ENCODE measurements at places on chromosomes 5 and 9.

GRCh38 chr9:76756268-76756640 lies 8.0 kb upstream of the PCA3 start:
- no peak for DNase-seq

DNA sequence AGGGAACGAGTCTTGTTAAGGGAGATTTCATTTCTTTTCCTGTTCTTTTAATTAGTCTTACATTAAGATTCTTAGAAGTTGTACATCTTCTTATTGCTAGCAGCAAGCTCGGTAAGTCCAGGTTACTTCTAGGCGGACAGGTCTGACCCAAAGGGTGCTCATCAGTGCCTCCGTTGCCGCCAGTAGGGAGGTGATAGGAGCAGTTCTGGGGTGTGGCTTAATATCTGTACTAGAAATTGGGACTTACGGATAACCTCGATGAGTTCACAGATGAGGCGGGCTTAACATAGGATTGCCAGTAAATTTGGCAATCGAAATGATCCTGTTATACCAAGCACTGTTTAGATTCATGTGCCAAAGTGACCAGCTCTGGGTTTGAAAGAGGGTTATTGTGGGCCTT lies 278.8 kb downstream of the FANCC start:
- no peak for DNase-seq

DNA sequence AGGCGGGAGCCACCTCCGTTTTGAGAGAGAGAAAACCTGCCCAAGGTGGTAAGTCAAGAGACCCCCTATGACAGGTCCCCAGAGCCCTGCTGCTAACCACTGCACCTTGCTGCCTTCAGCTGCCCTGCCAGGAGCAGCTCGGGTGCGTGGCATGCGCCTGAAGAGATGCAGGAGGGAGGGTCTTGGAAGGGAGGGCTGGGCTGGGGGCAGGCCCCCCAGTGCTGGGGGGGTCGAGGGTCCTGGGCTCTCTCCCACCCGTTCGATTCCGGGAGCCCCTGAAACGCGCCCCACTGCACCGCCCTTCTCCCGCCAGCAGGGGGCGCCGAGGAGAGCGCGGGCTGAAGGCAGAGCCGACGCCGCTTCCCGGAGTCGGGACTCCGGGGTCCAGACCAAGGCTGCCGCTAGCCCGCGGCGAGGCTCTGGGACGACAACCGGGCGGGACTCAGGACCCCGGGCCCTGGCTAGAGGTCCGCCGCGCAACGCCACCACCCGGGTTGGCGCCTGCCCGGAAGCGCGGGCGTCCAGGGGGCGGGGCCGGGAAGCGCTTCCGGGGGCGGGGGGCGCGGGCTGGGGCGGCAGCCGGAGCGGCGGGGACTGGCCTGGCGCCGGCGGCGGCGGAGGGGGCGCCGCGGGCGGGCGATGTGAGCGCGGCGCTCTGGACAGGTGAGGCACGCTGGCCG lies at the start of gene ZBTB34:
TSS of gene ZBTB34 (plus strand) at position 563 of the 680 bp plus-strand sequence. CDS start 18,761 bp downstream, outside the sequence.
- DNase-seq = peak; percentile 64

DNA sequence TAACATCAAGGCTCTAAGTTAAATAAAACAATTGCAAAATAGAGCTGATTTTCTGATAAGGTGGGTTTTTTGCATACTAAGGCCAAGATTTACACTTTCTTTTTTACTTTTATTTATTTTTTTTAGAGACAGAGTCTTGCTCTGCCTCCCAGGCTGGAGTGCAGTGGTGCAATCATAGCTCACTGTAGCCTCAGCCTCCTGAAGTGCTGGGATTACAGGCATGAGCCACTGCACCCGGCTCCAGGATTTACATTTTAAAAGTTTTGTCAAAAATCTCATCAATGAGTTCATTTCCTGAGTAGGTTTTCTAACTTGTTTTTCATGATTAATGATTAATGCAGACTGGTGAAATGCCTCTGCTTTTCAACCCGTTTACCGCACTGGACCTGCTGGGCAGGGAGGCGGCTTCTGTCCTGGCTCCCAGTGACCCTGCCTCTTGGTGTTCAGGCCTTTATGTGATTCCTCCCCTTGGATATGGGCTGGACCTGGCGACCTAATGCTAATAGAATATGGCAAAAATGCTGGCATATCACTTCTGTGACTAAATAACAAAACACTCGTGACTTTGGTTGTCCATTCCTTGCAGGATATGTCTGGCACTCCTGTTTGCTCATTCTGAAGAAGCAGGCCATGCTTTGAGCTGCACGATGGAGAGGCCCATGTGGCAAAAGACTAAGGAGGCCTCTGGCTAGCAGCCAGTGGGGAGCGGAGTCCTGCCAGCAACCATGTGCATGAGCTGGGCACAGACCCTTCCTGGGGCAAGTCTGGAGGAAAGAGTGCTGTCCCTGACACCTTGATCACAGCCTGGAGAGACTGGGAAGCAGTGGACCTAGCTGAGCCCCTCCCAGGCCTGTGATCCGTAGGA lies 72.2 kb upstream of the PTCH1 start:
- no peak for DNase-seq

GRCh38 chr9:70563431-70564204 lies 149.2 kb upstream of the KLF9 start:
- DNase-seq = no peak

DNA sequence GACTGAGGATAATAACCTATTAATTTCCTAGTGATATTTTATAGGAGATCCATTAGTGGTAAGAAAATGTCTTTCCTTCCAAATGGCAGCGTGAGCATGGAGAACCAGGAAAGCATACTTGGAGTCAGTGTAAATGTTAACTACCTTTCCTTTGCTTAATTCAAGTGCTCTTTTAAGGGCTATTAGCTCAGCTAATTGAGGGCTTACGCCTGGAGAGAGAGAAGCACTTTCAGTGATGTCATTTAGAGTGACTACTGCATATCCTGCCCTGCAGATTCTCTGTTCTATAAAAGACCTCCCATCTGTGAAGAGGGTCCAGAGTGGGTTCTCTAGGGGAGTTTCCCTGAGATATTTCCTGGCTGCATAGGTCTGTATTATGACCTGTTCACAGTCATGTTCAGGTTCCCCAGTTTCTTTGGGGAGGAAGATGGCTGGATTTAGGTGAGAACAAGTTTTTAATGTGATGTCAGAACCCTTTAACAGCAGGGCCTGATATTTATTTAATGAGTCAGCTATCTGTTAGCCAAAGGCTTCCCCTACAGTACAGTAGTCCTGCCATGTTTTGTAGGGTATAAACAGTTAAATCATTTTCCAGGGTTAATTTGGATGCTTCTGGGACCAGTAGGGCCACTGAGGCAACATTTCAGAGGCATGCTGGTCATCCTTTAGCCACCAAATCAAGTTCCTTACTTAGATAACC lies 89.6 kb downstream of the TRIM36 start:
- no peak for DNase-seq

GRCh38 chr5:54656261-54656728 lies 138.7 kb downstream of the SNX18 start:
- DNase-seq = no peak

DNA sequence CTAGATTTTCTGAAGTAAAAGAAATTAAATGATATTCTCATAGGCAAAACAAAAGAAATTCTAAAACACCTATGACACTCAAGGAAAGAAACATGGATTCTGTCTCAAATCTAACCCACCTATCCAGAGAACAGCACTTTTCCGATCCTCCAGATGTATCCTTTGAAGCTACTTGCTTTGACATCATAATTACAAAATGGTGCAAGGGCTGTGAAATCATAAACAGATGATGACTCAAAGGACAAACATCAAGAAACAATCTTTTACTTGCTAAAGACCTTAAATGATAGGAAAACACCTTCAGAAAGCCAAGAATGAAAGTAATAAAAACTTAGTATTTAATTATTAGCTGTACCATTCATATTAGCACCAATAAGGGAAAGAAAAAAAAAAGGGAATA lies 202.6 kb downstream of the DENND1A start:
- DNase-seq = no peak

DNA sequence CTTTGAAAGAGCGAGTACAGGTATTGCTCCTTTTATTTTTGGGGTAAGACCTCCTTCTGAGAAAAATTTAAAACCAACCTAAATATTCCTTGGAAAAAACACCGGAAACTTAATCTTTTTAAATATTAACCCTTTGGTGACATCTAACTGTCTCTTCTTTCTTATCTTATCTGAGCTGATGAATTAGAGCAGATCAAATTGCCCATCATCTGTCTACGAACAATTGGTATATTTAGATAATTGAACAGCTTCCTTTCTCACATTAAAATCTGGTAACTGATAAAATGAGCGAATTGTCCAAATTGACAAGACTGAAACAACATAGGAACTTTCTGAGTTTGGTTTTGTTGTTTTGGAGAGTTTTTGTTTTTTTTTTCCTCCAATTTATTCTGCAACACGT lies 2.0 kb downstream of the ISL1 start:
- no peak for DNase-seq

GRCh38 chr5:33788922-33789566 lies 102.7 kb downstream of the ADAMTS12 start:
- DNase-seq = no peak

GRCh38 chr9:4305065-4305985 lies 5.5 kb upstream of the GLIS3 start:
- DNase-seq = no peak

DNA sequence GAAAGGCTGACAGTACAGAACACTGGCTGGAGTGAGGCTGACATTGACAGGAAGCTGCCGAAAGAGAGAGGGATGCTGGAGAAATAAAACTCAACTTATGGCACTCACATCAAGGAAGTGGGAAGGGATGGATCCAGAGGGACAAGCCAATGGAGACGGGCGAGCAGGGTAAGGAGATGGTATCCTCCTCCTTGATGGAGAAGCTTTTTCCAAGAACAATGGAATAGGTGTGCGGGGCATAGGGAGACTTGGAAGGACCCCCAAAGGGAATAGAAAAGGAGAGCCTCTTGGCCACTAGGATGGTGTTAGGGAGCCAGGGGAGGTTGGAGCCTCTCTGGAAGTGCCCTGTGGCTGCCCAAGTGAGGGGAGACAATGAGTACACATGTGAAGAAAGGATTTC lies 58.4 kb upstream of the GRHPR start:
- DNase-seq = no peak

DNA sequence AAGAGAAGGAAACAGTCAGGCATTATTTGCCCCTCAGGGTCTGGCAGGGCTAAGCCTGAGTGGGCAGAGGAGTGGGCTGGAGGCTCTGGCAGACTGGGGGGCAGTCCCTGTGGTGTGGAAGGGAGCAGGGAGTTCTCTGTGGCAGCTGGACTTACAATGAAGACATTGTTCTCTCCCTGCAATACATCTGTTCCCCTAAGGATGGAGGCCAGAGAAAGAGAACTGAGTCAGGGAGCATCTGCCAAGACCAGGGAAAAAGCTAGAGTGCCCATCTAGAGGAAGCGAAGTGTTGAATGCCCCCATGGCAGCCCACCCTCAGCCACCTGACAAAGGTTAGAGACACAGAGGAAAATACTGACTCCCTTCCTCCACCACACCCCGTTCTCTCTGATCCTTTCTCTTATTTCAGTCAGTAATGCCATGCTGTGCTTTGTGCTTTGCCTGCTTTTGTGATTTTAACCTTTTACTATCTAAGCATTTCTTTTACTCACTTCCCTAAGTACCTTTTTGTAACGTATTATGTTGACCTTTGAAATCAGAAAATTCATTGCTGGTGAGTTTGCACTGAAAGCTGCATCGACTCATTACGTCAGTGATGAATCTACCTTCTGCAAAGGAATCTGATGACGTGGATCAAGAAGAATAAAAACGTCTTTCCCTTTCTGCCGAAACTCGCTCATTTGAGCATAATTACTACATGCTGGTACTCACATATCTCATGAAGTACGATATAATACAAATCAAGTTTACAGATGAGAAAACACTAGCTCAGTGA lies 76.0 kb downstream of the ACTL7B start:
- DNase-seq = no peak

DNA sequence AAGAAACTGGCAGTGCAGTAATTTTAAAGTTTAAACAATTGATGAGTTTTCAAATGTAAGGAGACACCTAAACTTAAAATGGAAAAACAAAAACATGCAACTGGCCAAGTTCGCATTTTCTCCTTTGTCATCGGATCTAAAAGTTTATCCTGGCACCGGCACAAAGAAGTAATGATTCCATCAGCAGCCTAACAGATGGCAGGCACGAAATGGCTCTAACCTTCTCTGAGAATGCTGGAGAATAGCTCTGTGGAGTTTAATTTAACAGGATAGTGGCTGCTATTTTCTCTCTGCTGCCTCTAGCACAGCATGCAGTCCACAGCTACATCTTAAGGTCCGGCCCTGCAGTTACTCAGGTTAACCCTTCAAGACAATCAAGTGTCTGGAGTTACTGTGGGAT lies 82.2 kb downstream of the PRELID2 start:
- DNase-seq = no peak

GRCh38 chr9:8962084-8962483 lies 1162.5 kb upstream of the DMAC1 start:
- no peak for DNase-seq

DNA sequence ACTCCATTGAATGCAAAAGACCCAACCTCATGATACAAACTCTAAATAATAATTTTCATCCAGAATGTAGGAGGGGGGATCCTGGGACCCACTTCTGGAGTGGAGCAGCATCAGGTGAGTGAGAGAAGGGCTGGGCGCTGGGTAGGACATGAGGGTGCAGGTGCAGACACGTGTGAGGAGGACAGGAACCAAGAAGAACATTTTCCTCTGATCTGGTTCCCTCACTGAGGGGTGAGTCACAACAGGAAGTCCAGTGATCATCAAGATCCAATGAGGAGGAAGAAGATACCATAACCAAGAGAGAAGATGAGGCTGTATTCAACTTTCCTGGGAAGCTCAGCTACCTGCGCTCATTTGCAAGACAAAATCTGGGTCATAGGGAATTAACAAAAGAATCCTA lies 57.4 kb downstream of the SFXN1 start:
- DNase-seq = no peak

- DNase-seq = no peak
Measured at GRCh38 chr5:76602094-76602726, 21.0 kb downstream of the F2RL2 start.

DNA sequence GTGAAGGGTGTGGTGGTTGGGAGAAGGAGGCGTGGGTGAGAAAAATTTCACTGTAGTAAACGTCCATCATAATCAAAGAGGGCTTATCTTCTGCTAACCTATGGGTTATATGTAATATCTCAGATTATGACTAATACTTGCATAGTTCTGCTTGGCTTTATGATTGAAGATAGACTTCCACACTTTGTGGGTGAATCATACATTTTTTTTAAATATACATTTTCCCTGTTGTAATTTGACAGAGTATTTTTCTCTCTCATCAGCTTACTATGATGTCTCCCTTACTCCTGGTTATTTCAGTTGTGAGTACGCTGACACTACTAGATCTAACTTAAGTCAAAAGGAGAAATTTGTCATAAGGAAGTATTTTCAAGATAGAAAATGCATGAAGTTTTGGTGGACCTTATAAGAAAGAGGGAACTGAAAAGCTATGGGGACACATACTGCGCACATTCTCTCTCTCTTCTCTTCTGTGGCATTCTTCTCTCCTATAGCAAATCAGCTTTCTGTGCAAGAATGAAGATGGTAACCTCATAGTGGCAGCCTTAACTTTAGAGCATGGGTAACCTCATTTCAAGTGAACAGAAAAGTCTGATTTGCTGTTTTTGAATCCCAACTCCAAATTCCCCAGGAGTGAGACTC lies 4.9 kb upstream of the JAK2 start:
- DNase-seq = no peak
